ENCODE measurements at places on chromosomes 5 and 9.

GRCh38 chr9:118595719-118596305, 773.4 kb downstream of the BRINP1 start:
- no peak for DNase-seq

GRCh38 chr9:16441791-16442190, 428.7 kb downstream of the BNC2 start:
- no peak for DNase-seq

GRCh38 chr9:136494531-136495215, 11.8 kb upstream of the SEC16A start:
- DNase-seq, result no peak

DNA sequence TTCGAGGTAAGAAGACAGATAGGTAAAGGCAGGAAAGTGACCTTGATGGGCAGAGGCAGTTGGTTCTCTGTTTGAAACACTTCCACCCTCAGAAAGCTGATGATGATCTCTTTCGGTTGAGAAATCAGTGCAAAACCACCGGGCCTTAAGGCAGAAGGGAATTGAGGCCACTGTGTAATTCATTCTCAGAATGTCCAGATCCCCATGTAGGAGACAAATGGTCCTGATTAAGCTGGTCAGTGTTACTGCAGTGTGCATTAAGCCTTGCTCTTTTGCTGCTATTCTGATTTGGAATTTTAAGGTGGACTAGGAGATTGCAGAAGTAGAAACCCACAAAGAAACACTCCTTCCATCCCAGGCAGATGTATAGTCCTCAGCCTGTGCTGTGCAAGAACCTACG, 255.2 kb downstream of the ARHGAP26 start:
- DNase-seq, result no peak

- DNase-seq, result no peak
These were observed 44.5 kb downstream of the FBXO10 start for GRCh38 chr9:37531699-37532098.
